Heart right ventricle (tissue), 16 donors: ENCODE measurements at places on chromosomes 3 and 15.

- DNase-seq = no peak
These were observed 998.6 kb upstream of the EPHA6 start for GRCh38 chr3:95815828-95816227.

DNA sequence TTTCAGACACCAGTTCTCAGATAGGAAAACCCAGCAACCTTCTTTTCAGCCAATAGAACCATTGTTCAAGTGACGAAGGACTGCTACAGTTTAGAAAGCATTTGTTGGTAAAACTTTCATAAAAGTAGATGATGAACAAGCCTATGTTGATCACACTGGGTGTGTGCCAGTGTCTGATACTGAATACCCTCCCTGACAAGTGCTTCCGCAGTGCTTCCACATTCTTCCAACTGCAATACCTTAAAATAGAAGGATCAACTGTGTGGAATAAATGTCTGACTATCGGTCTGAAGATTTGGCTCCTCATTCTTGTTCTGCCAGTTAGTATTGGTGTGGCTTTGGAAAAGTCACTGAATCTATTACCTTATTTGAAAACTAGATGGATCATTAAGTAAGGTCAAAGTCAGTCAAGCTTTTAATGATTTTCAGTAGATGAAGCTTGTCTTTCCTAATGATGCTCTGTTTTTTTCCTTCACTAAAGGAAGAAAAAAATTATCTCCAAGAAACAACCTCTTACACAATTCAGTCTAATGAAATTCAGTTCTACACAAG is 479.4 kb upstream of the CBLB start:
- no peak for DNase-seq

GRCh38 chr3:112086875-112087524 is 811 bp downstream of the C3orf52 start:
- DNase-seq = no peak

- no peak for DNase-seq
These were observed 19.0 kb downstream of the THBS1 start for GRCh38 chr15:39599871-39600270.

DNA sequence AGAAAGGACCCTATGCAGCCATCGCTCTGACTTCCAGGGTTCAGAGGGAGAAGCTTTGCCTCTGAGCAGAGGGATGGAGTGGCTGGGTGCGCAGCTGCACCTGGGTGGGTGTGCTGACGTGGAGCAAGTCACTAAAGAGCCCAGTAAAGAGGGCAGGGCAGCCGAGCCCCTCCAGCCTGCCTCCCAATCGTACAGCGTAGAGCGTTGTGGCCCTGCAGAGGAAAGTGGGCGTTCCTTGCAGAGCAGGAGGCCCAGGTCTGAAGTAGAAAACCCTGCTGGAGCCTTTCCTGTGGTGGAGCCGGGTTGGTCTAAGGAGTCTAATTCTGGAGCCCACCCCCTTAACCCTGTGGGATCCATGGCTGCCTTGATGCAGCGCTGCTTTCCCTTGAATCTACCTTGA is 61.0 kb downstream of the ABTB1 start:
- no peak for DNase-seq

- peak; percentile 63 for DNase-seq
These were observed 4.7 kb downstream of the NR1D2 start for GRCh38 chr3:23949784-23950183.

GRCh38 chr3:50347187-50347813 is 1.8 kb upstream of the ZMYND10 start:
- peak; percentile 69 for DNase-seq

- DNase-seq = no peak
These were observed 12.9 kb downstream of the LRRC2 start for GRCh38 chr3:46553154-46553553.

DNA sequence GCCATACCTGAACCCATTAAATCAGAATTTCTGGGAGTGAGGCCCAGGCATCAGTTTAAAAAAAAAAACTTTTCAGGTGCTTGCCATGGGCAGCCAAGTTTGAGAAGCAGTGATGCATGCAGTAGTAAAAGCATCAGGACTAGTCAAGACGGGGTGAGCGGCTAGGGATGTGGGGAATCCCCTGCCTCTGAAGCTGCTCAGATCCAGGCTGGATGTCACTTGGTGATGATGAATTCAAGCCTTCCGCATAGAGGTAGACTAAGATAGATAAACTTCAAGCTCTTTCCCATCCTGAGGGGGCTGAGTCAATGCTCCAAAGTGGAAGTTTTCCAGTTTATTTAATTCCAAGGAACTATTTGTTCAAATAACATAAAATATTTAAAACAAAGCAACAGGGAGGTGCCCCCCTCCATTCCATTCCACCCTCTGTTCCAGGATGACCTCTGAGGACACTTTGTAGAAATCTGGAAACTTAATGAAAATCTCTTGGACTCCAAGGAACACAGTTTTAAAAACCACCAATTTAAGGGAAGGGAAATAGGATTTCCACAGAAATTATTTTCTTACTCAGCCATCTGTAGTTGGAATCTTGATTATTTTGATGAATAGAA is 100.4 kb upstream of the NR2E3 start:
- no peak for DNase-seq

DNA sequence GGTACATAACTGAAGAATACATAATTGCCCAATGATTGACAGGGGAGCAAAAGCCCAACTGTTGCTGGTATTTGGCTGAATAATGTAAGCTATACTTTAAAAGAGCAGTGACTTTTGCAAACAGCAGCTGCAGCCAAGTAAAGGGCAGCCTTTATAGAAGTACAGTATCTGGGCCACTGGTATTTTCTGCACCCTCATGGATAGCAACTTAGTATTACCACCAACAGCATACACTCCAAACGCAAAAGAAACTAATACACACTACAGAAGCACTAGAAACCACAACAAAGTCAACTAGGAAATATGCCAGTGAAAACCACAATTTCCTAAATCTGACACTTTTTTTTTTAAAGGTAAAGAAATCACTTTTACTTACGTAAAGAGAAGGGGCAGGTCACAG is 206.1 kb downstream of the TIGIT start:
- DNase-seq = no peak

DNA sequence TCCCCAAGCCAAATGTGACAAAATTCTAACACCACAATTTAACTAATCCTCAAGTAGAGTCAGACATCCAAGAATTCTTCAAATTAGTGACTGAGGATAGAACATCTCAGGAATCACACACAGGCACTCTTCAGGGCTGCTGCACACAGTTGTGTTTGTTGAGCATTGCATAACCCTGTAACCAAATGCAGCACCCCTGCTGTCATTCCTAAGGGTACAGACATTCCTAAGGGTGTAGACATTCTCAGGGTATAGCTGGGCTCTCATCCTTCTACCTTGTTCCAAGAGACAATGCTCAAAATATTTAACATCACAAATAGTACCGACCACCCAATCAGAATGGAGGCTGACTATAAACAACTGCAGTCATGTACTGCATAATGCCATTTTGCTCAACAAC is 107.1 kb upstream of the UBE2E2 start:
- no peak for DNase-seq

GRCh38 chr3:37607604-37608003 is 254.1 kb upstream of the CTDSPL start:
- no peak for DNase-seq

DNA sequence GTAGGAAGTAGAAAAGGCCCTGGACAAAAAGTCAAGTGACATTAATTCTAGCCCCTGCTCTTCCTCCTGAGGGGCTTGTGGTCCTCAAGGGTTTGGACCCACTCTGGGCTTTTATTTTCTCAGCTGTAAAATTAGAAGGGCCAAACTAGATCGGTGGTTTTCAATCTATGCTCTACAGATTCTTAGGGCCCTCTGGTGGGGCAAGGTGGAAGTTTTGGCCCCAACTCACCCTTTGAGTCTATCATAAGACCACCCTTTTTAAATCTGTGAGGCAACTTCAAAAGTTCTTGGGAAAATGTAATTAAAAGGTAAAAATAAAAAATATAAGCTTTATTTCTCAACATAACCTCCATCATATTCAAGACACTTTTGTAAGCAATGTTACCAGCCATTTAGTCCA is 25.6 kb upstream of the CFAP161 start:
- DNase-seq = no peak

DNA sequence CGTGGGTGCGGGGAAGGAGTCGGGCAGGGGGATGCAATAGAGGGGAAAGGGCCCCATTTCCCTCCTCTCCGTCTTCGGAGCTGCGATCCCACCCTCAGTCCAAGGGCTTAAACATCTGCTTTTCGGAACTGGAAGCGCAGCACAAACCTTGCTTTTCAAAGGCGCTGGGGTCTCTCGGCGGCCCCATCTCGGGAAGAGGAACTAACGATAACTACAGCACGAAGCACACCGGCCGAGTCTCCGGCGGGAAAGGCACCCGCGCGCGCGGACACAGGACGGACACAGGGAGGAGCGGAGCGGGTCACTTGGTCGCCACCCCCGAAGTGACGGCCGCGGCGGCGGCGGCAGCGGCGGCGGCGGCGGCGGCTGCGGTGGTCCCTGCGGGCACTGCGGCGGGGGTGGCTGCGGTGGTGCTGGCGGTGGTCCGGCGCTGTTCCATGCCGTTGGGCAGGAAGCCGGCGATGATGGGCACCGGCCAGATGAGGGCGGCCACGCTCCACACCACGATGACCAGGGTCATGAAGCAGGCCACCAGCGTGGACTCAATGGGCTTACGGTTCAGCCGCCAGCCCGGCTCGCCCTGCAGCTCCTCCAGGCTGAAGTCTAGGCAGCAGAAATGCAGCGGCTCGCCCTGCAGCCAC is 1.1 kb downstream of the TMEM158 start:
- DNase-seq = peak; percentile 75

DNA sequence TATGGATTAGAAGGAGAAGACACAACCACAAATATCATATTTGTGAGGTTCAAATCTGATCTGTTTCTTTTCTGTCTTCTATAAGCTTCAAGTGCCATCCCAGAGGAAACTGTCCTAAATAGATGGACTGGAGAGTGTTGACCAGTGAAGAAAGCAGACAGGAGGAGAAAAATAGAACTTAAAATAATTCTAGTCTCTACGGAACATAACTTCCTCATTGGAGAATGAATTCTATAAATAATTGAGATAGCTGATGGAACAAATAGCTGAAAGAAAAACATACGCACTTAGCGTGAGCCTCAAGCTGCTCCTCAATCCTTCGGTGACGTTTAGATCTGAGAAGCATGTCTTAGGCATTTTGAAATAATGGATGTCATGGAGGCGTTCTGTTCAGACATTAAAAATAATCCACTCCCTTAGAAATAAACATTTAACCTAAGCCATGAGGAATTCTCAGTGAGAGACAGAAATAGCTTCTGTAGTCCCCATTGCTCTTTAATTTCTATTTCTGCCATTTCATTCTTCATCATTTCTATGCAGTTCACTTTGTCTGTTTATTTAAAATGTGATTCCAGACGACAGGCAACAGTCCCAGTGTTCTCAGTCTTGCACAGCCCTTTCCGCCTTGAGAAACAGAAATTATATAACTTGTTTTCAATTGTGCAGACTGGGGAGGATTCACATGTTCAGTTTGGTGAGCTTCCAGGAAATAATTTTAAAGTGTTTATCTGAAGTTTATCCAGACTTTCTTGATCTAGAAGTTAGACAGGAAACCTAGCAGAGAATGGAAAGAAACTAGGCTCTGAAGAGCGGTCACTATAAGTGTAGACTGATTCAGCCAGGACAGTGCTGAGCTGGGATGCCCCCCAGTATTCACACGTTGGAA is 97.3 kb downstream of the NR1D2 start:
- peak; percentile 19 for DNase-seq

DNA sequence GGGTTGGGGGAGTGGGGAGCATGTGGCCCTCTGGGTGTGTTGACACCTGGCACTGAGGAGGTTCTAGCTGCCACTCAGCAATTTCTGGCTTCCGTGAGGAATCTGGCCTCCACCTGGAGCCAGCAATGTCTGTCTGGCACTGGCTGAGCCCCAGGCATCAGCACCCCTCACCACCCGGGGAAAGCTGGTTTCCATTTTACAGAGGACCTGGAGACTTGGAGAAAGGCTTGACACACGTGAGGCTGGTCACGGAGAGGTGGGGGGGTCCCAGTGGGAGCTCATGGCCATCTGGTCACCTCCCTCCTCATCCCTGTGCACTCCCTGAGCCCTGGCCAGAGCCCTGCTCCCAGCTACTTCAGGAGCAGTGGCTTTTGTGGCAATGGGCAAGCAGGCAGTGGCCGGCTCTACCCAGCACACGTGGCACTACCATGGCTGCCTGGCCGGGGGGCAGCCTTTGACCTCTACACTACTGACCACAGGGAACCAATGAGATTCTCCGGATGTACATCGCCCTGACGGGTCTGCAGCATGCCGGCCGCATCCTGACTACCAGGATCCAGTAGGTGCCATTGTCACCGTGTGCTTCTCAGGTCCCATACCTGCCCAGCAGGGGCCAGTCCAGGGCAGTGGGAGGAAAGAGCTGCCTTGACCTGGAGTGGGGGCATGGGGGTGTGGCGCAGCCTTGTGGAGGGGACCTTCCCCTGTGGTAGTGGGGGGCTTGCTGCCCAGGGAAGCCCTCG is 28.5 kb downstream of the ACAD9 start:
- no peak for DNase-seq

DNA sequence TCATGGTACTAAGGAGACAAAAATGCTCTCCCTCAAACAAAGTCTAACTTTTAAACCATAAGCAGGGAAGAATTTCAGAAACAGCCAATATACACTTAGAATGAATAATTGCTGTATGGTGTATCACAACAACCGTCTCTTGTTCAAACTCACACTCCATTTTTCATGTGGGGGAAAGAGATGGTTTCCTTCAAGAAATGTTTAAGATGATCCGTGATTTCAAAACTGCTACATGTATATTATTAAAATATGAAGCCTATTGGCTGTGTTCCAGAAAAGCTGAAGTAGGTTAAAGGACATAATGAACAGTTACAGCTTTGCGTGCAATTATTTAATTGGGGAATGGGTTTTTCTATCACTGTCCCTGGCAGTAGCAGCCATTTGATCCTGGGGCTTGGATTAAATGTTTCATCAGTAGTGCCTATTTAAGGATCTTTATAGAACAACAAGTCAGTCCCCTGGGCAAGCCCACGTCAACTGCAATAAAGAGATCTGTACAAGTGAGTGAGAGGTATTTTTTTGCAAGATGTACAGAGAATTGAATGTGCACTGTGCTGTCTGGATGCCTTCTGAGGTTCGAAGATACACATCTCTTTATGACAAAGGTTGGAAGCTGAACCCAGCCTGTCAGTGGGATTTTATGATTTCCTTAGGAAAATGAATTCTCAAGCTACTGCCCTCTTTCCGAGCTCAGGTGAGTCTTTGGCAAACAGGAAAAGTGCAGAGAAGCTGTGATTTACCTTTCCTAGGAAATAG is 337.2 kb upstream of the RARB start:
- no peak for DNase-seq

GRCh38 chr3:197105786-197106185 is 76.2 kb upstream of the MELTF start:
- DNase-seq = no peak

DNA sequence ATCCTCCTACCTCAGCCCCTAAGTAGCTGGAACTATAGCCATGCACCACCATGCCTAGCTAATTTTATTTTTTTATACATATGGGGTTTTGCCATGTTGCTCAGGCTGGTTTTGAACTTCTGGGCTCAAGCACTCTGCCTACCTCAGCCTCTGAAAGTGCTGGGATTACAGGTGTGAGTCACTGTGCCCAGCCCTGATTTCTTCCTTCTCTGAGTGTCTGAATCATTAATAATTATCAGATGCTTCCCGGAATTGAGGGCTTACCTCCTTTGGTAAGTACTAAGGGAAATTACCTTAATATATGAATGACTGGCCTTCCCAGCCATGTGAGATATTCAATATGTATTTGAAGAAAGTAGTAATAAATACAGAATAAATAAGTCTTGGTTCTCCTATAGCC is 7.2 kb downstream of the CLPX start:
- DNase-seq = no peak

GRCh38 chr3:68017069-68017468 is 362.7 kb upstream of the SUCLG2 start:
- no peak for DNase-seq

- peak; percentile 18 for DNase-seq
These were observed 175.9 kb downstream of the OTOL1 start for GRCh38 chr3:161672478-161672877.

- DNase-seq = no peak
These were observed 3.0 kb downstream of the ZSCAN2 start for GRCh38 chr15:84603630-84604379.
